ENCODE measurements at places on chromosomes 2 and 18. TPM values are rescaled to one million over a fixed set of nuclear protein-coding genes. Genes with fewer than 3 reads are reported as not detected.

The MGAT5 gene
- 13.2 TPM for total RNA-seq

The CDH19 gene
- 1.5 TPM for total RNA-seq

The PKDCC gene
- total RNA-seq = 21.8 TPM

The UGT1A4 gene
- total RNA-seq = not detected

The HRH4 gene
- not detected for total RNA-seq

The ATP6V1C2 gene
- 0.07 TPM for total RNA-seq

The TCF4 gene
- total RNA-seq = 2.8 TPM

The FOXI3 gene
- not detected for total RNA-seq

The FAM110C gene
- total RNA-seq = 0.12 TPM

The TYMS gene
- total RNA-seq = 192 TPM
